Stimulated activated CD4-positive, alpha-beta T cell treated with anti-CD3 and anti-CD28 coated beads, Interleukin-1b, Interleukin-23, amount 100 ng/mL, for 1 hour (primary cell): ENCODE measurements at places on chromosomes 12 and 14.

- DNase-seq: no peak
Measured at GRCh38 chr12:67599691-67600090, 48.9 kb upstream of the DYRK2 start.

GRCh38 chr12:65916991-65917695 is 92.9 kb downstream of the HMGA2 start:
- DNase-seq: no peak

GRCh38 chr14:85279407-85279806 is 250.5 kb upstream of the FLRT2 start:
- no peak for DNase-seq

DNA sequence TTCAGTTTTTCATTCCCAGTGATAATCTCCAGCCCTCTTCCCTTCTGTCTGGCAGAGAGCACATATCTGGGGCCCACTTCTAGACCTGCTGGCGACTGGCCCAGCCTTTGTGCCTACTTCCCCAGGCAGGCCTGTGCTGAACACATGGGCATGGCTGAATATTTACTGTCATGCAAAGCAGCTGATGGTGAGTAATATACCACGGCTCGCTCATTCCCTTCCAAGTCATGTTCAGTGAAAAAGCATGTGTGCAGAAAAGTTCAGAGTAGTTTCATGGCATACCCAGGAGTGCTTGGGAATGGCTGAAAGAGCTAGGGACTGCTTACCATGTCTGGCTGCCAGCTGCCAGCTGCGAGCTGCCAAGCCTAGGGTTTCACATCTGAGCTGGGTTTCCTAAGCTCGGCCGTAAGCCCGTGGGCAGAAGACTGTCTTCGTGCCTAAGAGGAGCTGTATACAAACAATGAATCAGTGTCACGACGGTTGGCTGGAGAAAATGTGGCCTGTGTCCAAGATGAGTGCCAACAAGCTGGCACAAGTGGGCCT is 179.9 kb upstream of the PELI2 start:
- no peak for DNase-seq

GRCh38 chr12:41731061-41731460 is 413.6 kb downstream of the GXYLT1 start:
- DNase-seq: no peak

- DNase-seq: no peak
Measured at GRCh38 chr12:110345176-110345661, 58.3 kb downstream of the ANAPC7 start.

GRCh38 chr12:121279071-121279375 is 17.5 kb downstream of the CAMKK2 start:
- DNase-seq: no peak

GRCh38 chr12:50589650-50590435 is 85.1 kb downstream of the DIP2B start:
- no peak for DNase-seq

DNA sequence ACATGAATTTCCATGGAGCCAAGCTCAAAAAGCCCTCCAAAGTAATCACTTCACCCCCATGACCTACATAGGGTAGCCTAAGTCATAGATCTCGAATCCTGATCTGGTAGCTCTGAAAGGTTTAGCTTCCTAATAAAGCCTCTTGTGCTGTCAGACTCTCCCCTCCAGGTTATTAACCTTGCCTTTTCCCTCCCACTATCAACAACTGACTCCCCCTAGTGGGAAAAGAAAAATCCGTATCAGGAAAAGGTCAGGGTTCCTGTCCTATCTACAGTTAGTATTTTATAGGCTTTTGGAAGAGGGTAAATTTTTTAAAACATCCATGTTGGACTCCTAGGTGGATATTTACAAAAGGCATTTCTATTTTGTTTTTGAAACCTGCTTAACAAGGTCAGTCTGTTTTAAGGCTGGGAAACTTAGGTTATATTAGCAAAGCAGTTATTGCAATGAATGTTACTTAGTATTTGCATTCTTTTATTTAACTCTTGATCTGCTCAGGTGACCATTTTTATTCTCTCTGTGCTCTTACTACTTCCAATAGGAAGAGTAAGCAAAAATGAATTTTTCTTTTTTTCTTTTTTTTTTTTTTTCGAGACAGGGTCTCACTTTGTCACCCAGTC is 8.0 kb downstream of the YY1 start:
- no peak for DNase-seq

GRCh38 chr12:54017878-54018467 is 9.2 kb downstream of the HOXC8 start:
- peak; percentile 47 for DNase-seq
